Fibroblast of skin of scalp (primary cell): ENCODE measurements at places on chromosomes 6 and 20.
A peak's percentile ranks its signal among the peaks of the same experiment; 100 is the strongest.

DNA sequence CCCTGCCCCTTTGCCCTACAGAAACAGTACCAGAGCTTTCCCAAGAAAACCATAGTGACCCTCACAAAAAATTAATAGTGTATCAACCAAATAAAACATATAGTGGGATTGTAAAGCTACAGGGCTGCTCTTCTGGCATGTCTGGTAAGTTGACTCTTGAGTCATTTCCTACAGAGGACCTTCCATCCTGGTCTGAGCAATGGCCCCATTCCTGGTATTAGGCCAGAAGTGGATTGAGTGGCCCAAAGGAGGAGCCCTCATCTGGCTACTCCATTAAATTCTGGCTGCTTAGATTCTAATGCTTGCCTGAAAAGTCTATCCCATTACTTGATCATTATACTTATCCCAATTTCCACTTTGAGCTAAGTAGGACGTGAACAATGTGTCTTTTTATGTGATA is 150.9 kb upstream of the HMGN3 start:
- peak; percentile 16 for DNase-seq

DNA sequence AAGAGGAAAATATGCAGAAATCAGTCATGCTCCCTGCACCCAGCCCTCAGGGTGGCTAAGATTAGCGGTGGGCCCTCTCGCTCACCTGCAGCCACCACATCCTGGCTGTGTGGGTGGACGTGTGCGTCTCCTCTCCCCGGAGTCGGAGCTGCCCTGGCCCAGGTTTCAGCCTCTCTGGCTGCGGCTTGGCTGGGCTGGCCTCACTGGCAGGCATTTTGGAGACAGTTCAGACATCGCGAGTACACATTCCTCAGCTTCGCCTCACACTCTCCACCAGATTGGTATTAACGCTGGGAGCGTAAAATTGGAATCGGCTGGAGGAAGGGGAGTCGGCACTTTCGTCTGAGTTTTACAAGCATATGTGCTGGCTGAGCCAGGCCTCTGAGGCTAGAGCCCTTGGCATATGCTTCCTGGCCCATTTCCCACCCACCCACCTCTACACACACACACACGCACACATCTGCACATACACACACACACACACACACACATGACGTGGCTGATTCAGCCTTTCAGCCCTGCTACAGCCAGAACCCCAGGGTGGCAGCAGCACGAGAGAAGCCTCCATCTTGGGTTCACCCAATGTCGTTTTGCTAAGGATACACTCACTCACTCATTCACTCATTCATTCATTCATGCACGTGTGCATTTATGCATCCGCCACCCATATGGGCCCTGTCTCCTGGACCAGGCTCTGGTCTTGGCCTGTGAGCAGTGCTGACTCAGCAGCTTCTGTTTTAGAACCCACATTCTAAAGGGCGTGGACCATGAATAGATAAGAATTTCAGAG is 42.9 kb downstream of the BCAS4 start:
- DNase-seq: peak; percentile 80

GRCh38 chr6:135274561-135275293 is 93.6 kb downstream of the MYB start:
- peak; percentile 19 for DNase-seq

GRCh38 chr6:150928882-150929281 is 63.4 kb downstream of the MTHFD1L start:
- DNase-seq: no peak

DNA sequence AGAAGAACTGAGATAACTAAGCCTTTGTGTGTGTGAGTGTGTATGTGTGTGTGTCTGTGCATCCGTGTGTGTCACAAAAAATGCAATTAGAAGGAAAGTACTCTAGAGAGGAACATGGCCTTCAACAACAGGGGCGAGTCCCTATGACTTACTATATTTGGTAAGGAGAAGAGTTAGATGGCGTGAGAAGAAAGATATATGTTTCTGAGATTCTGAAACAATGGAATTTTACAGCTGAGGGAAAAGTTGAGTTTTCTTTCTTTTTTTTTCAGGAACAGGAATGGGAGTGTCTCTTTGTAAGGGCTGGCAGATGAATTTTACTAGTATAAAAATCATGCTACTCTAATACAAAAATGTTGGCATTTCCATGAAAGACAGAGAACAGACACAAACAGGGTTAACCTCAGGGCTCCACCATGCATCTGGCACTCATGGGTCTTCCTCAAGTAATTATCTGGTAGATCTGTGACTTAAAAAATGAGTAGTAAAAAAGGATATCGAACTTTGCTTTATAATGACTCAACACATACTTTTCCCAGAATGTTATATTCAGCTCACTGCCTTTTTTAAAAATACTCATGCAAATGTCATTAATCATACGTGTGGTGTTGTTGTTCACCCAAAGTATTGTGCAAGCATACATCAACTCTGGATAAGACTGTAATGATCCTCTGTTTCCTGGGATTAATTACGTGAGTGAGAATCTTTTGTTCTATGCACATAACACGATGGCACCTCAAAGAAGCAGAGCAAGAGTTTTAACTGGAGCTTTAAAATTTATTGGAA is 12.8 kb upstream of the SASH1 start:
- peak; percentile 93 for DNase-seq

- DNase-seq: no peak
Measured at GRCh38 chr20:18832546-18833200, 19.1 kb downstream of the SCP2D1 start.
